GM13977 (cell line): ENCODE measurements at places on chromosomes 5 and 9.

- DNase-seq, result peak; percentile 53
Observed at GRCh38 chr5:126988021-126988569, 42.3 kb downstream of the MARCHF3 start.

DNA sequence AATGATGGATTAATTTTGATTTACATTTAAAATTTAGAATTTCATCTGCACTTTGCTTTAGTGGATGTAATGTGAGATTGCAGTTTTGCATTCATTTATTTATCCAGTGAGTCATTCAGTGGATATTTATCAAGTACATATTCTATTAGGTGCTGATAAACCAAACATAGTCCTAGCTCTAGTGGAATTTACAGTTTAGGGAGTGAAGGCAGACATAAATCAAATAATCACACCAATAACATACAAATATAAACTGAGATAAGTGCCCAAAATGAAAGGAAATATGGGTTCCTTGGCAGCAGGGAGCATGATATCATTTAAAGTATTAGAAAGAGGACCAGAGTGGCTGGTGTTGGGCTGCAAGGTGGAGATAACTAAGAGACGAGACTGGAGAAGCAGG, 14.7 kb upstream of the NIPBL start:
- no peak for DNase-seq

DNA sequence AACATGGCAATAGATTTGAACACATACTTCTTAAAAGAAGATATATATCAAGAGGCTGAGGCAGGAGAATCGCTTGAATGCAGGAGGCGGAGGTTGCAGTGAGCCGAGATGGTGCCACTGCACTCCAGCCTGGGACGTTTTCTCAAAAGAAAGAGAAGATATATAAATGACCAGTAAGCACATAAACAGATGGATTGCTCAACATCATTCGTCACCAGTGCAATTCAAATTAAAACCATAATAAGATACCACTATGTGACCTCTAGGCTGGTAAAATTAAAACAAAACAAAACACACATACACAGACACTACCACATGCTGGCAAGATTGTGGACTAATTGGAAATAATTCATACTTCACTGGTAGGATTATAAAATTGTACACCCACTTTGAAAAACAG, 5.3 kb upstream of the TXN start:
- DNase-seq, result no peak

GRCh38 chr5:159601216-159601615, 270.9 kb upstream of the IL12B start:
- no peak for DNase-seq

GRCh38 chr5:1033606-1034420, 25.2 kb downstream of the NKD2 start:
- no peak for DNase-seq

DNA sequence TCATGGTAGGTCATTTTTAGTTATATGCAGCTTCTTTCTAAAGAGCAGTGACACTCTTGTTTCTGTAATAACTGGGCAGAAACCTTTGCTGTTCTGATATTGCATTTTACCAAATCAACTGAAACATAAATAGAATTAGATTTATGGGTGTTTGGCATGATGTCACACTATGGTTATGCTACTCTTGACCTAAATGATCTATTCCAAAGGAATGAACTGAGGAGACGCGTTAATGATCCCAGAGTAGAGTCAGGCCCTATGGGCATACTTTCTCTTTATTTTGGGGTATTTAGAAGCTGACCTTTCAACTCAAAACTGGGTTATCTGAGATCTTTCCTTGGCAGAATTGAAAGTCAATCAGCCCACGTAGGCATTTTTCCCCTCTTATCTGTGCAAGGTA, 146.8 kb upstream of the ADAMTSL1 start:
- DNase-seq, result no peak

DNA sequence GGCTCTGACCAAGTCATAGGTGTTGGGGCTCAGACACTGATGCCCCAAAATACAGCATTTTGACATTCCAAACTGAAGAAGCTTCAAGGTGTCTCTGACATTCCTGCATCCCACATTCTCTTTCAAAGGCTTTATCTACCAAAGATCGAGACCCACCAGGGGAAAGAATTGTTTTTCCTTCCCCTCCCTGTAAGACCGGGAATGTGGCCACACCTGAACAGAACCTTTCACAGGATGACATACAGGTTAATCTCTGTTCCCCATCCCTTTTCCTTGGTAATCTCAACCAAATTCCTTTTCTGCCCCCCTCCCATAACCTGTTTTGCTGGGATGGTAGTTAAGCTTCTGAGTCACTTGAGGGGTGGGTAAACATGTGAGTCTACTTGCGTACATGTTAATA, 72.3 kb downstream of the IQGAP2 start:
- DNase-seq, result no peak

DNA sequence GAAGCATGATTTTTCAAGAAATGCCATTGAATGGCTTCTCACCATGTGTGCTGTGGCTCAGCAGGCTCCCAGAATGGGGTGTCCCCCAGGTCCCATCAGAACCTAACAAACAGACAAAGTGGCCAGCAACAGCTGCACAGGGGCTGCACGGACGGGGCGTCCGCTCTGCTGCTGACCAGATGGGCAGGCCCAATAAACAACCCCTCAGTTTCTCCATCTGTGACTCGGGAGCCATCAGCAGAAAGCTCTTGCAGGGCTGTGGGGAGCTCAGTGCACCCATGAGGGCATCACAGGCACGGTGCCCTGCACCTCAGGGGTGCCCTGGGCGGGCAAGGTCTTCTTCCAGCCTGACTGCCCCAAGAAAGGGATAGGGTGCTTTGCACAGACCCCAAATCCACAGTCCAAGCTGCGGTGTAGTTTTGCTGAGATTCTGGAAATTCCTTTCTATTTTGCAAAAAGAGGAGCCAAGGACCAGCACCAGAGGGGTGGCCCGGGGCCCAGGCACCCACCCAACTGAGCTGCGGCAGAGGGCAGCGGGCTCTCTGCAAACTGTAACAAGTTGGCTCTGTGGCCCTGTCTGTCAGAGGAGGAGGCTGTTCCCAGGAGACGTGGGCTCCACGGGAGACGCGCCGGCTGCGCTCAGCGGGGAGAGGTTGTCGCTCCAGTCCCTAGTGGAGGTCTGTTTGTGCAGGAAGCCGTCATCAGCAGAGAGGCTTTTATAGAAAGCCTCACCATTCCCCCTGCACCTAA, 138.7 kb upstream of the PPP1R26 start:
- DNase-seq, result no peak
